Adipocyte (in vitro differentiated cells): ENCODE measurements at places on chromosomes 16 and 17.

- DNase-seq, result peak; percentile 34
Measured at GRCh38 chr16:87723226-87723623, 42.6 kb downstream of the KLHDC4 start.

- no peak for DNase-seq
Measured at GRCh38 chr17:42334677-42335076, 46.4 kb downstream of the STAT5A start.

DNA sequence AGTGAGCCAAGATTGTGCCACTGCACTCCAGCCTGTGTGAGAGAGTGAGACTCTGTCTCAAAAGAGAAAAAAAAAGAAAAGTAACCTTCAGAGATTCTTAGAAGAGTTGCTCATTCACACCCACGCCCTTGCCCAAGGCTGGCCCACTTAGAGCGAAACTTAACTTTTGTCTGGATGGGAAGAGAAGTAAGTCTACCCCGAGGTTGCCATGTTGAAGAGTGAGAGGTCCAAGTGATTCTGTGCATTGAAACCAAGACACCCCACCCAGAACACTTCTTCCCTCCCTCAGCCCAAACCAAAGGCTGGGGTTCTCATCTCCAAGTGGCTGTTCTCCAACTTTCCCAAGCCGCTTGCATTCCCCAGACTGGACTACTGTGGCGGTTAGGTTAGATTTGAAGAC, 2.4 kb upstream of the CISD3 start:
- no peak for DNase-seq

DNA sequence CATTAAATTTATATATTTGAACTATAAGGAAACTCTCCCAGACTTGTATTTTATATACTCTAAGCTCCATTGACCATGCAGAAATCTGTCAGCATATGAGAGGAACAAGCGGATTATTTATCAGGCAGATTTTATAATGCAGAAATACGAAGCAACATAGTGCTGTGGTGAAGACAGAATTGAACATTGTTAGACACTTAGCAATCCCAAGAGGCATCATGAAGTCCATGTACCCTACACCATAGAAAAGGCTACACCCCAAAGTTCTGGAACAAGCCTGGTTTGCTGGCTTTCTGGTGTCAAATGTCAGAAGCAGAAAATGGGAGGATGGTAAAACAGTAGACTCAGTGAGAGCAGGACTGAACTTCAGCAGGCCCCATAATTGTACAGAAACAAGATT, 241.1 kb downstream of the PRKCA start:
- peak; percentile 42 for DNase-seq

GRCh38 chr17:45894022-45894784, at the start of gene MAPT:
Gene MAPT, plus strand, starts transcription at chr17:45894554. Its CDS starts 67,784 bp downstream, at chr17:45962338.
- peak; percentile 96 for DNase-seq

DNA sequence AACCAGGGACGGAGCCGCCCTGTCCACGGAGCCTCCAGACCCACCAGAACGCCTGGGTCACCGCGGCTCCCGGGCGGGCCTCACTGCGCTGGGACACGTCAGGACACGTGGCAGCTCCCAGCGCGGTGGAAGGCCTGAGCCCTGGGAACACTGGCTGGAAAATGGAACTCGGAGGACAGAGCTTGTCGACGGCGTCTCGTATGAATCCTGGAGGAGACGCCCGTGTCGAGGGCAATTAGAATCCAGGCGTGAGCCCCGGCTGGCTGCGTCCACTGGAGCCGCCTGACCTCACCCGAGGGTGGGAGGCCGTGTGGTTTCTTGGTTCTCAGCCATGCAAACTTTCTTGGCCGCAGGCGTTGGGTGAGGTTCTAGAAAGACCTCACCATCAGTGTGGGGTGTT, 173.9 kb downstream of the LAT start:
- no peak for DNase-seq

- DNase-seq, result no peak
Measured at GRCh38 chr17:20996724-20997615, 45.8 kb downstream of the USP22 start.

GRCh38 chr17:13952009-13952750, 117.1 kb upstream of the COX10 start:
- DNase-seq, result no peak

GRCh38 chr17:49913226-49914095, 55.5 kb upstream of the DLX4 start:
- no peak for DNase-seq

DNA sequence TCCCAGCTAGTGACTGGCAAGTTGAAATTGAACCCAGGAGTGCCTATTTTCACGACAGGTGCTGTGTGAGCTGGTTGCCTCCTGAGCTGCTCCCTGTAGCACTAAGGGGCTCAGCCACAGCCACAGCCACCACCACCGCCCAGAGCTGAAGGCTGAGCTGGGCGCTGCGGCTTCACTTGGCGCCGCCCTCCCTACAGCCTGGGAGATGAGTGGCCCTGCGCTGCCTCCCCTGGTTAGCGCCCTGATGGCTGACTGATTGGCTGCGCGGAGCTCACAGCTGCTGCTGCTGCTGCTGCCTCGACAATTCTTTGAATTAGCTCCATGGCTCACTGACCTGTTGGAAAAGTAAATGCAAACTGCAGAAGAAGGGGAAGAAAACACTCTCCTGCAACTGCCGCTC, 91.8 kb upstream of the TMEM132E start:
- no peak for DNase-seq

- no peak for DNase-seq
Measured at GRCh38 chr17:50275279-50275678, 1.0 kb downstream of the TMEM92 start.

- DNase-seq, result no peak
Measured at GRCh38 chr17:70872103-70872502, 702.8 kb downstream of the KCNJ2 start.

- DNase-seq, result no peak
Measured at GRCh38 chr16:71687861-71688260, 36.6 kb downstream of the PHLPP2 start.

DNA sequence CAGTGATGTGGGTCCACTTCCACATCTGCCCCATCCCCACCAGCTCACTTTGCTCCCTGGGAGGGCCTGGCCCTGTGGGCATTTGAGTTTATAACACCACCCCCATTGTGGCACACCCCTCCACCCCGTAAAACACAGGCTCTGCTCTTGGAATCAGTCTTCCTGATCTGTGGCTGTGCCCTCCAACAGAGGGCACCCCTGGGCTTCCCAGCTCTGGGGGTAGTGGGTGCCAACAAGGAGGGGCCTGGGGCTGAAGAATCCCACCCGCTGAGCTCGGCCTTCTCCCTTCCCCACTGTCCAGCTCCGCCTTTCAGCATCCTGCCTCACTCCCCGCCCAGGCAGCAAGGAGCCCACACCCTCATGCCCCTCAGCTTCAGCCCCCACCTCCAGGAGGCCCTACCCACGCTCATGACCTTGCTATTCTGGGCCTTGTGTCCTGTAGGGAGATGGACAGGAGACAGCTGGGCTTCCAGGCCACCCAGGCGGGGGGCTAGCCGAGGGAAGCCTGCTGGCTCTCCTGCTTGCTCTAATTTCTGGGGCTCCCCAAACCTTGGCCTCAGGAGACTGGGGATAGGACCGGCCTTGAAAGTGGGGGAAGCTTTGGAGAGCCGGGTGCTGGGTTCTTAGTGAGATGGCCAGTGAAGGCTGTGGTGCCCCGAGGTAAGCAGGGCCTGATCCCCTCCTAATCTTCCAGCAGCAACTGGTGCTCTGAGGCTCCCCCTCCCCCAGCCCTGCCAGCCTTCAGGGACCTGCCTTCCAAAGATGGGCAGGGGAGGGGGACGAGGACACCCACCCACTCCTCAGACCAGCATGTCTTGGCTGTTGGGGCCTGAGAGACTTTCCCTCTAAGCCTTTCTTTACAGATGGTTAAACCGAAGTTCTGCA, 2.9 kb upstream of the ATP2A1 start:
- no peak for DNase-seq

DNA sequence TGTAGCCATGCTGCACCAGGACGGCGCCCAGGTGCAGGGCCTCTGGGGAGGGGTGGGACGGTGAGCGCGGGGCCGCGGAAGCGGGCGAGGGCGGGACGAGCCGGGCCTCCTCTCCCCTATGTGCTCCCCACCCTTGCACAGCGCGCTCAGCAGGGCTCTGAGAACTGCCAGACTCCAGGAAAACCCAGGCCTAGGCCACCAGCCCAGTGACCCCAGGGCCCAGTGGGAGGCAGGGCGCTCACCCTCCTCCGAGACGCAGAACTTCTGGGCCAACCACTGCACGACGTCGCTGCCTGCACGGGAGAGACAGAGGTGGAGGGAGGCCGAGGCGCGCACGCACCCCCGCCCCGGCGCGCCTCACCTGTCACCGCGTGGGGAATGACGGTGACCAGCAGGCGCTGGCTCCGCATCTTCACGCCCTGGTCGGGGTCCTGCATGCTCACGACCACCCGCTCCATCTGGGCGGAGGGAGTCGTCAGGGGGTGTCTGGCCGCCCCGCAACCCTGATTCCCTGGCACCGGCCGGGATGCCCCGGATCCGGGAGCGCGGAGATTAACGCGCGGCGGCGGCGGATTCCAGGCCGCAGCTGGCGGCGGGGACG, 603 bp downstream of the RGS11 start:
- DNase-seq, result peak; percentile 40

- peak; percentile 58 for DNase-seq
Measured at GRCh38 chr16:64089697-64090096, 1032.2 kb downstream of the CDH11 start.

DNA sequence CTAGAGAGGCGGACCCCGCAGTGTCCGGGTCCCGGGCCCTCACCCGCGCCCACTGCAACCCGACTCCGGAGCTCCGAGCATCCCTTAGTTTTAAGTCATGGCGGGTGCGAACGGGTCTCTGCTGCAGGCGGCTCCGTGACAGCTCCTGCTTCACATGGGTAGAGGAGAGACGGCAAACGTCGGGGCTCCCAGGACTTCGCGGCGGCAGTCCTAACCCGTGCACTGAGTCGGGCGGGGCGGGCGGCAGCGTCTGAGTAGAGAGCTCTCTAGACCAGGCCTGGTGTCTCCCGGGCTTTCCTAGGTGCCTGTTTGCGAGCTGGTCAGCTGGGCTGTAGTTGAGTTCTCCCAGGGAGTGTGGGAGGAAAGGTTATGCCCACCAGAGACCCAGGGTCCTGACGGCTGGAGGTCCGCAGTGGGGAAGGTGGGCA, 345 bp downstream of the TSC2 start:
- DNase-seq, result peak; percentile 51

- DNase-seq, result peak; percentile 52
Measured at GRCh38 chr16:49932946-49933345, 77.0 kb upstream of the ZNF423 start.

- no peak for DNase-seq
Measured at GRCh38 chr16:56647641-56648431, 3.9 kb upstream of the MT1B start.

DNA sequence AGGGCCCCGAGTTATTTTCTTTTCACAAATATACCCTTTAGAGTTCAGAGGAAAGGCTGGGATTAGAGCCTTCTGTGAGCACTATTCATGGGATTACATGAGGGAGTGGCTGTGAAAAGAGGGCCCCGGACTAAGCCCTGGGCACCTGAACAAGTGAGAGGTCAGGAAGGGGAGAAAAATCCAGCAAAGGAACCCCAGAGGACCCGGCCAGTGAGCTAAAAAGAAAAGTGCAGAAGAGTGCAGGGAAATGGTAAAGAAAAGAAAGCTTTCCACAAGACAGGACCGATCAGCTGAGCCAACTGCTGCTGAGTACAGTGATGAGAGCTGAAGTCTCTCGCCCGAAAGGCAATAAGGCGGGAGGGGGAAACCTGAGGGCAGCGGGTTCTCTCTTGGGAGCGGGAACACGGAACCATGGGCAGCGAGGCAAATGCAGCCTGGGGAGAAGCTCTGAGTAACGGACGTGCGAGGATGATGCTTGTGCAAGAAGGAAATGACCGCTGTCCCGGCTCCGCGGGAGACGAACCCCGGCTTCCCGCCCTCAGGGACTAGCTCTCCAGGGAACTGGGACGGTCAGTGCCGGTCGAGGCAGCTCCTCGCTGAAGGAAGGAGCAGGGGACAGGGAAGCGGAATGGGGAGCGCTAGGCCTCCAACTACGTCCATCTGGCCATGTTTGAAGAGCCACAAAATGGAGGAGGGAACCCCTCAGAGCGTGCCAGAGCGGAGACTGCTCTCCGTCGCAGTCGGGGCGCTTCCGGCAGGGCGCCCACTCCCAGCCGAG, 665 bp upstream of the ALDH3A2 start:
- DNase-seq, result peak; percentile 82

DNA sequence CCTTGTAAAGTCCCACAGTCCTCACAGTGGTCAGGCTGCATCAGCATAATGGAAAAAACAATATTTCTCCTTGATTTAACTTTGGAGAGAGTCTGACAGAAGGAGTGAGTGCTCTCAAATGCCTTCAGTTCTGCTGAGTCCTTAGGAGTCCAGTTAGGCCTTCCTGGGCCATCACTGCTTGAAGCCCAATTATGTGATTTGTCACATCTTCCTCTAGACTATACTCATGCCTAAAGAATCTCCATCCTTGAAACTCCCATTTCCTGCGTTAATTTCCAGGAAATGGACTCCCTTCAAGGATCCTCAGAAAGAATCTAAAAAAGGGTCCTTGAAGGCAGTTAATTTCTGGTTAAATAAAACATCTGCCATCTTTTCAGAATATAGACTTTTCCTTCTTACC, 52.8 kb downstream of the SLFN5 start:
- DNase-seq, result no peak

DNA sequence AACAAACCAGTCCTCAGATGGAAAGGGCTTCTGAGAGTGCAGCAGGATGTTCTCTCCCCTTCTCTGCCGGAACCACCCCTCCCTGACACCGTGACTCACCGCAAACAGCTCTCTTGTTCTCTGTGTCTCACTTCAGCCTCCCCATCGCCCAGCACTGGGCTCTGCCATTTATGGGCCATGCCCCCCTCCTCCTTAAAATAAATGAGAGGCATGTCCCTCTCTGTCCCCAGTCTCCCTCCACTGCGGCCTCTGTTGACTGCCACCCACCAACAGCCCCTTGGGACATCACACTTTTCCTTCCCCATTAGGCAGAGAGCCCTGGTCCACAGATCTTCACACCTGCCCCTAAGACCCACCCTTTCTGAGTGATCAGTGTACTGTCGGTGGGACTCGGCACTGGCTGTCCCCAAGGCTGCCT, 6.3 kb downstream of the CCDC102A start:
- DNase-seq, result peak; percentile 46

GRCh38 chr17:61495161-61495857, 43.1 kb downstream of the TBX4 start:
- no peak for DNase-seq

- no peak for DNase-seq
Measured at GRCh38 chr16:55126456-55126855, 195.8 kb downstream of the IRX5 start.

- no peak for DNase-seq
Measured at GRCh38 chr17:79729761-79730160, 982 bp upstream of the ENPP7 start.

GRCh38 chr16:3578610-3579551, 1.7 kb upstream of the NLRC3 start:
- peak; percentile 24 for DNase-seq

DNA sequence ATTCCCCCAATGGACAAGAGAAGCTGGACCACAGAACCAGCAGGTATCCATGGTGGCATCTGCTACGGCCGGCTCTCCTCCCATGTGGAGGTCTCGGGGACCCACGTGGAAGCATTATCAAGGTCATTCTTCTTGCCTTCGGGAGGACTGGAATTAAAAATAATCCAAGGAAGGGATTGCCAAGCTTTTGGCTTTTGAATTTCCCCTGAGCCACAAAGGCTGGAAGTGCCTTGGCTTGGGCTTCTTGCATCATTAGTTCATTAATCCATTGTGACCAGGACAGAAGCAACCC, 16.1 kb downstream of the NAGPA start:
- no peak for DNase-seq
